ENCODE measurements at places on chromosomes 3 and 15.

GRCh38 chr15:98322581-98322980, 325.8 kb upstream of the IGF1R start:
- DNase-seq = no peak

DNA sequence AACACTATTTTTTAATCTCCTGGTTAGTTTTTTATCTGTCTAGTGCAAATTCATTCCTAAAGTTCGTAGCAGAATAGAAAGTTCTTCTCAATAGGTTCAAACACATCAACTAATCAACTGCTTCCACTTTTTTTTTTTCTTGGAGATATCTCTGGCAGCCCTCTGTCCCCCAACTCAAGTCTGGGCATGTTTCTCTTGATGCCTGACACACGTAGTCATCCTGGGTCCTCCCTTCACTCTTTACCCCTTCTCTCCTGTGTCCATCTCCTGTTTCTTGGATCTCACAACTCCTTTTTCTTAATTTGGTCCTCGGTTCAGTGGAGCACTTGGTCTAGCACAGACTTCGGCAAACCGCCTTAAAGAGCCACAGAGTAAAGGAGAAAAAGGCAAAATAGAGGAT, 14.4 kb downstream of the TNFAIP8L3 start:
- no peak for DNase-seq

GRCh38 chr15:71218272-71218805, 103.1 kb downstream of the THSD4 start:
- no peak for DNase-seq

- DNase-seq = no peak
Observed at GRCh38 chr3:151146731-151147091, 56.3 kb downstream of the GPR171 start.

- DNase-seq = no peak
Observed at GRCh38 chr3:10320320-10320677, 613 bp downstream of the SEC13 start.

DNA sequence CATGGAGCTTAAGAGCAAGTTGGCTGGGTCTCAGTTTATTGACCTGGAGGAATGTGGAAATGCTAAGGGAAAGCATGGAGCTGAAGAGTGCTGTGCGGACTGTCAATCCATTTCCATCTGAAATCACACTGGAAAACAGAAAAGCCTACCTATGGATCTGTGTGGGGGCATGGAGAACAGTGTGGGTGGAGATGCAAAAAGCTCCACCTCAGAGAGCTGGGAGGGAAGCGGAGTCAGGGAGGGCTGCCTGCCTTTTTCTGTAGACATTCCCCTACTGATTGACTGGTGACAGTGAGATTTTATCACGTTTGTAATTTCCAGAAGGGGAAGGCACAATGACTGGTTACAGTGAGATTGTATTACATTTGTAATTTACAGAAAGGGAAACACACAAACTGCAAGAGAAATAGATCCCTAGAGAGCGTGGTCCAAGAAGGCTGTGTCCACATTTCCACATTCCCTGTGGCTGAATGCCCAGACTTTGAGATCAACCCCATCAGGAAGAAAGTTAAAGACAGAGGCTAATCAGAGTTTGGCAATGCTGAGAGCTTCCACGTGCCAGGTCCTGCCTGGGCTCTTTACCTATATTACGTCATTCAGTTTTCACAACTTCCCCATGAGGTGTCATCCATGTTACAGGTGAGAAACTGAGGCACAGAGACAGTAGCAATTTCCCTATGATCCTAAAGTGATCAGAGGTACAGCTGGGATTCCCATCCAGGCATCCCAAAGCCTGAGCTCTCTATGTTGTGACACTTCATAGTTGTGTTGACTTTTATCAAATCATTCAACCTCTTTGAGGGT, 67.7 kb upstream of the NSMCE3 start:
- no peak for DNase-seq

DNA sequence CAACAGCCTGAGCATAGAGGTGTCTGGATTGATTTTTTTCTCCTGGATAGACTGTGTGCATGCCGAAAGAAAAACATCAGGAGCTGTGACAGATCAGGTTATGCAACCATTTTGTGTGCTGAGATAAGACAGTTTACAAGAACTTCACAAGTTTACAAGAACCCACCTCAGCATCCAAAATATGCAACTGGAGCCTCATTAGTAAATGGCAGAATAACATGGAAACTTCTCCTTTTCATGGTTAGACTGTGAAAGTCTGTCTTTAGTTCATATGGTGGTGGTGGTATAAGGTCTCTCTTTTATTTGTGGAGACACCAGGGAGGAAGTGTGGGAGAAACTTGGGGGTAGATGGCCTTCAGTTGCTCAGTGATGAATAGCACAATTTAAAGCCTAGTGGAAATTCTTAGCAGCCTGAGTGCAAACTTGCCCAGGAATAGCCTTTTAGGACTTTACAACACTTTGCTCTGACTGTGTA, 3.7 kb upstream of the ZNF609 start:
- no peak for DNase-seq

GRCh38 chr3:149415484-149415883, 38.0 kb upstream of the TM4SF1 start:
- no peak for DNase-seq

DNA sequence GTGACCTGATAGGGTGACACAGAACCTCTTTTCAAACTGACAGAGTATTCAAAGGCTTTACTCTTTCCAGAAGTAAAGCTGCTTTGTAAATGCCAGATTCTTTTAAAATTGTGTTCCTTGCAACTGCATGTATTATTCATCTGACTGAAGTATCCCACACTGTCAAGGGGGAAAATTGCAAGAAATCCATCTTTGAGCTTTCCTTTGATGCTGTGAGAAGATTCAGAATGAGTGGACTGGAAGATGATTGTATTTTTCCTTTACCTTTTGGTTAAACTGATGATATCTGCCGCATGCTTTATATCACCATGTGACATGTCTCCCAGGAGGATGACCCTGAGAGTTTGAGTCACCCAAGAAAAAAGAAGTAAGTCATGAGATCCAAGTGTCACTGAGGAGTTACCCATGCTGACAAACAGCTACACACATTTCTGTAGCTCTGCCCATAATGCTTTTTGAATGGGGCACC, 250.8 kb upstream of the CBLB start:
- DNase-seq = no peak

DNA sequence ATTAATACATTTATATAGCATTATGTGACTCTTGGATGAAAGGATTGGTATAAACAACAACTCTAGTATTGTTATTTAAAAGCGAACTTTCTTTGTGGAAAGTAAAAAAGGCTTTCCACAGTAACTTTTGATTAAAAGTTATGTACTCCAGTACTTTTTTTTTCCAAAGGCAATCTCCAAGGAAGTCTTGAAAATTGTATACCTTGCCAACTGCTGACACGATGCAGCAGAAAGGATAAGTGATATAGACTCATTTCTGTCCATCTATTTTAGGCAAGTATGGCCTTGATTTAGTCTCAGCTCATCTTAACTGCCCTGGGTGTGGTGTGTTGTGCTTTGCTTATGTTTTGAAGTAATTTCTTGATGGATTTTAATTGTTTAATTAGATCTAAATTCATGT, 79.7 kb downstream of the OTOL1 start:
- no peak for DNase-seq

- no peak for DNase-seq
Observed at GRCh38 chr3:83968356-83968755, 990.4 kb upstream of the CADM2 start.

GRCh38 chr15:73954188-73955145, 28.2 kb downstream of the LOXL1 start:
- DNase-seq = no peak

DNA sequence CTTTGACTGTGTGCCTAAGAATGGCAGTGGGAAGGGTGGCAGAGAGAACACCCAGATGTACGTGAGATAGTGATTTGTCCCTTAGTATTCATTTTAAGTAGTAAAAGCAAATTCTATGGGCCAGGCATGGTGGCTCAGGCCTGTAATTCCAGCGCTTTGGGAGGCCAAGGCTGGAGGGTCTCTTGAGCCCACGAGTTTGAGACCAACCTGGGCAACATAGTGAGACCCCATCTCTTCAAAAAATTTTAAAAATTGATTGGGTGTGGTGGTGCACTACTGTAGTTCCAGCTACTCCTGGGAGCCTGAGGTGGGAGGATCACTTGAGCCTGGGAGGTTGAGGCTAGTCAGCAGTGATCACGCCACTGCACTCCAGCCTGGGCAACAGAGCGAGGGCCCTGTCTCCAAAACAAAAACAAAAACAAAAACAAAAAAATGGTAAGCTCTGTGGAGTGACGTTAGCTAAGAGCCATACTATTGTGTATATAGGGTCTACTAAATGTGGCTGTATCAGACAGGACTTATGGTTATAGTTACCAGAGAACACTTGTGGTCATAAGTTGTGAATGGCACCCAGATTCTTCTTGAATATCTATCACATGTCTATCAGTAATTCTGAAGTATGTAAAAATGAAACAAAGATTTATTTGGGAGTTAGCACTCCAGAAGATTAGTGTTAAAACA, 171.5 kb downstream of the TCF12 start:
- DNase-seq = no peak

DNA sequence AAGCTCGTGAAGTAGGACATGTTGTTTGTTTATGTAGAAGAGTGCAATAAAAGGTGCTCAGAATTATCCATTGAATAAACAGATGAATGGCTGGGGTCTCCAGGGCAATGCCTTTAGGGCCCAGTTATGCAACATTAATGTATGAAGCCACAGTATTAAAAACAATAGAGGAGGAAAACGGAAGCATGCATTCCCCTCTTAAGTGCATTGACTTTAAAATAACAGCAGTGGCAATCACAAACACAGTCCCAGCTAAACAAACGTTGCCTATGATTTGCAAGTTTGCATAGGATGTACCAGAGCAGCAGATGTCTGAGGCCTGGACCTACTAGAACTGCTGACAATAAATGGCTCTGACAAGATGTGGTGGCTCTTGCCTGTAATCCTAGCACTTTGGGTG, 60.6 kb upstream of the GCNT3 start:
- DNase-seq = no peak

DNA sequence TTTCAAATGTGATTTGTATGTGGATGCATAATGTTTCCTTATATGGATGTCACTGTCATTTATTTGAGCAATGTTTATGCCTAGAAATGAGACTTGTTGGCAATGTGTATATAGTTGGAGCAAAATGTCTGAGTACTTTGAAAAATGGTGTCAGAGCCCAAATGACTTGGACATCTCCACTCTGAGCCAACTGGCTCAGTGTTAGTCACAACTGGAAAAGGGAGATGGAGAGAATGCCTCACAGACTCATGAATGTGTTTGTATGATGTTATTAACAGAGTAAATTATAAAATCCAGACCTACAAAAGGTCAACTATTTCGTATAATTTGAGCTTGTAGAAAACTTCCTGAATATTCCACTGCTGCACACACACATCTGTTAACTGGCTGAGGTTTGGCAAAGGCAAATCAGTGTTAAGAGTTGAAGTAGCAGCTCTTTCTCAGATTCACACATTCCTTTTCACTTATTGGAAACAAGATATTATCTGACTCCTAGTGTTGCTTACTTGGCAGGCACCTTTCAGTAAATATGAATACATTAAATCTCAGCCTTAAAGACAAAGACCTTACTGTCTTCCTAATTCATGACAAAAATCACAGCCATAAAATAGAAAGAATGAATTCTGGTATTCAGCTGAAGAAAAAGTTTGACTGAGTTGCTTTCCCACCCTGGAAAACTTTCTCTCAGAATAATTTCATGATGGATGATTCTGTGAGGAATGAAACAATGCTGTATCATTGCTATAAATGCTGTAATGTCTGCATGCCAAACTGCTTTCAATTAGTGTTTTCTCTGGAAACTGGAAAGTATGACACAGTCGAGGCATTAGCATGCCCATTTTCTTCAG, 27.0 kb downstream of the ADIPOQ start:
- DNase-seq = no peak

GRCh38 chr3:108879915-108880314, 57.3 kb downstream of the TRAT1 start:
- DNase-seq = no peak

DNA sequence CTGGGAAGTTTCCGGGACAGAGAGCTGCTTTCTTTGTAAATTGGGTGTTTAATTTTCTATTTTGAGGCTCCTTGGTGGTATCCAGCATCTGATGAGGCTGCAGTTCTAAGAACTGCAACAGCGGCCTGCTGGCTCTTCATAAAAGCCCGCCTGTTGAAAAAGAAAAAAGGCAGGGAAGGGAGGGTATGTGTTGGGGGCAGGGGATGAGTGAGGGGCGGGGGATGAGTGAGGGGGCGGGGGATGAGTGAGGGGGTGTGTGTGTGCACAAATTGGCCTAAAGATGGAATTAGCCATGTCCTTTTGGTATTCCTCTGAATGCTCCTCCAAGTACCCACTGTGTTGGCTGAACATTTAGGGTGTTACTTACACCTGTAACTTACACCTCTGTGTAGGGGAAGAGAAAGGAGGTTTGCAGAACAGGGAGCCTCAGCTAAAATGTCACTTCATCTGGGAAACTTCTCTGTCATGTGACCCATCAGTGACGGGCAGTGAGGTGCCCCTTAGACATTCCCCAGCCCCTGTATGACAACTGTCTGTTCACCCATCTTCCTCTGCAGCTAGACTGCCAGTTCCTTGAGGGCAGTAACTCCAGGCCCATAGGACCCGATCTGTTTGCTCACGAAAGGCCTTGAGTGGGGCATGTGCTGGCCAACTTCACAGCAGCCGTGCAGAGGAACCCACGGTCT, 57.6 kb downstream of the LRIG1 start:
- DNase-seq = no peak

- DNase-seq = no peak
Observed at GRCh38 chr3:51375136-51375535, 10.0 kb upstream of the MANF start.

DNA sequence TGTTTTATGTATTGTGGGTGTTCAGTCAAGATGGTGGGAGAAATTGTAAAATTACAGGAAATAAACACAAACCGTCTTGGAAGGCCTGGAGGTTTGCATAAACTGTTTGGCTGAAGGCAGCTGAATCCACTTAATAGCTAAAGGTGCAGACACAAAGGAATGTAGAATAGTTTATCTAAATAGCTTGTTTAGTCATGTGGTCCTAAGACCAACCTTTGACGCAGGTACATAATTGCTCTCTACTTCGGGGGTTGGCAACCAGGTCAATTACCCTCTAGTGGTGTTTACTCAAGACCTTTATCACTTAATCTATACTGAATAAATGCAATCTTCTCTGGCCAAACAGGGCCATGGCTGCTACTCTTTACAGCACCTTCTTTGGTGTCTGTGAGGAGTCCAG, 502.8 kb downstream of the IGSF11 start:
- DNase-seq = no peak

- no peak for DNase-seq
Observed at GRCh38 chr15:64110950-64111678, 15.3 kb downstream of the SNX1 start.

- no peak for DNase-seq
Observed at GRCh38 chr3:24296441-24297205, 198.0 kb downstream of the THRB start.

DNA sequence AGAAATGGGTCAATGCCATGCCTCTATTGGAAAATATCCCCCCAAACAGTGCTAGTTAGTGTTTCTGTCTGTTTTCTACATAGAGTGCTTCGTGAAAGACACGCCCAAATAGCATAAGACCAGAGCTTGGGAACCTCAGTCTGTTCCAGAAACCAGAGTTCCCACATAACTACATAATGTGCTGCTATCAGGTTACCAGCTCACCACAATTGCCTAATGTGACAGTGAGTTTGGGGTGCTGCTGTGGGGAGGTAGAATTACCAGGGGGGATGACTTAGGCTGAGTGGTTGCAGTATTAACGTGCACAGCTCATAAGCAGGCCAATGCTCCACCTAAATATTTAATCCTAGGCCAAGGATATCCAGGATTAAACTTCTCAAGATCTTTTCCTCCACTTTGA, 39.2 kb downstream of the DUT start:
- no peak for DNase-seq

Measured in stimulated activated CD4-positive, alpha-beta T cell treated with anti-CD3 and anti-CD28 coated beads, Interleukin-1b, Interleukin-23, amount 100 ng/mL, for 1 hour (primary cell).